ENCODE measurements at places on chromosomes 13 and 19. TPM values are rescaled to one million over a fixed set of nuclear protein-coding genes. Genes with fewer than 3 reads are reported as not detected.

- no peak for DNase-seq
Measured at GRCh38 chr13:55577847-55578210, 1562.9 kb upstream of the PRR20A start.

SYNGR4 gene
- total RNA-seq, result not detected

GRCh38 chr13:41971848-41972247 lies 10.9 kb upstream of the VWA8 start:
- DNase-seq, result no peak

DNA sequence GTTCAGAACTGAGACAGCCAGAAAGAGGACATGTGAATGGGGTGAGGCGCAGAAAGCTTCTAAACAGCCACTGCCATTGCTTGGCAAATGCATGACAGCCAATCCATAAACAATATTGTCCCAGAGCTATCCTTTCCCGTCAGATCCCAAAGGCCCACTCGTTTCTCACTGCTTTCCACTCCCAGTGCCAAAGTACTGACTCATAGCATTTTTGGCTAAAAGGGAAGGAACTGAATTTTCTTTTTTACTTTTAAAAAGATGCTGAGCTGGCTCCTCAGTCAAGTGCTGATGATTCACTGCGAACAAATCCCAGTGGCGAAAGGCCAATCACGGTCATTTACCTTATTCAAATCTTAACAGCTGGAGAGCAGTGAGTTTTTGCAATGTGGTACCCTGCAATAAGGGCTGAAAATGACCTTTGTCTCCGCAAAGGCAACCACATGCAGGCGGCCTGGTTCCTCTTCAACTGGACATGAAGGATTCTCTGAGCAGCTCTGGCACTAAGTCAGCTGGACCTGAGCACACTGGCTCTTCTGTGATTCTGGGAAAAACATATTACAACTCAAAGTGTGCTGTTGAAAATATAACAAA lies 151.7 kb downstream of the DCLK1 start:
- DNase-seq, result peak; percentile 90

- DNase-seq, result no peak
Measured at GRCh38 chr13:108728370-108728769, 99.0 kb downstream of the MYO16 start.

GRCh38 chr13:95457294-95457693 lies 95.2 kb upstream of the CLDN10 start:
- DNase-seq, result no peak

DNA sequence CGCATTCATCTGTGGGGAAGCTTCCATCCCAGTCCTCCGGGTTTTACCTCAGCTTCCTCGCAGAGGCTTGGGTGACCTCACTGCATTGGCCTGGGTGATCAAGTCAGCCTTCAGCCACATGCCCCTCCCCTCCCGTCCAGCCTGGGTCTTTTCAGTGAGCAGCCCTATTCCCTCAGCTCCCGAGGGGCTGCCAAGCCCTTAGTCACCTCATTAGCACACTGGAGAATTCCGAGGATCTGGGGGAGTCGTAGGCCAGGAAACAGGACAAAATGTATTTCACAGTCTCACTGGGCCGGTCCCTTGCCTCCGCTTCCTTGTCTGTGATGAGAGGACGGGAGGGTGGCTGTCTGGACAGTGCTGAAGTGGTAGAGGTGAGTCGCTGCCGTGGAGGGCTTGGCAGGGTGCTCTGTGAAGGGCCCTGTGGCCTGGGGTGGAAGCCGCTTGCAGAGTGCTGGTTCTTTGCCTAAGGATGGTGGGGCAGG lies 19.9 kb downstream of the KDM4B start:
- DNase-seq, result peak; percentile 84

DNA sequence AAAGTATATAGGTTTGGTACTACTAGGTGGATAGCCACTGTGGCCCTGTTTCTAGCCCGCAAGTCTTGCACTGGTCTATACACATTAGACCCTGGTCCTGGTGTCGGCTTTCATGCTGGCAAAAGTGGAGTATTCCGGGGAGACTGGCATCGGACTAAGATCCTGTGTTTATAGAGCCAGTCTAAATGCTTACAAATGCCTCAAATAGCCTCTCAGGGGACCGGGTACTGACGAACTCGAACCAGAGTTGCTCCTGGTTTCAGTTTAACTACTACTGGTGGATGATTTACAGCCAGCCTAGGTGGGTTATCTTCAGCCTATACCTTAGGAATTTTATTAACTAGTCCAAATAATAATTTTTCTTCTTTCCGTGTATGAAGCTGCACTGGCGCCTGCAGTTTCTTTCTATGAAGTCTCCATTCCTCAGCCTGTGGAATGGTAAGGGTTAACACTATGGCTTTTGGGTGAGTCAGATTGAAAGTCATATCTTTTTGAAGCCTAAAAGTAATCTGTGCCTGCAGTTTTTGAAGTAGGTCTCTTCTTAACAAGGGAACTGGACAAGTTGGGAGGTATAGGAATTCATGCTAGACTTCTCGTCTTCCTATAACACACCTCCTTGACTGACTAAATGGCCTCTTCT lies 51.3 kb downstream of the OR10H4 start:
- no peak for DNase-seq

ZNF610 gene
- 0.15 TPM for total RNA-seq

IL12RB1 gene
- not detected for total RNA-seq

GRCh38 chr19:39941151-39941550 lies 6.7 kb upstream of the FCGBP start:
- no peak for DNase-seq

ATP4B gene
- not detected for total RNA-seq

DNA sequence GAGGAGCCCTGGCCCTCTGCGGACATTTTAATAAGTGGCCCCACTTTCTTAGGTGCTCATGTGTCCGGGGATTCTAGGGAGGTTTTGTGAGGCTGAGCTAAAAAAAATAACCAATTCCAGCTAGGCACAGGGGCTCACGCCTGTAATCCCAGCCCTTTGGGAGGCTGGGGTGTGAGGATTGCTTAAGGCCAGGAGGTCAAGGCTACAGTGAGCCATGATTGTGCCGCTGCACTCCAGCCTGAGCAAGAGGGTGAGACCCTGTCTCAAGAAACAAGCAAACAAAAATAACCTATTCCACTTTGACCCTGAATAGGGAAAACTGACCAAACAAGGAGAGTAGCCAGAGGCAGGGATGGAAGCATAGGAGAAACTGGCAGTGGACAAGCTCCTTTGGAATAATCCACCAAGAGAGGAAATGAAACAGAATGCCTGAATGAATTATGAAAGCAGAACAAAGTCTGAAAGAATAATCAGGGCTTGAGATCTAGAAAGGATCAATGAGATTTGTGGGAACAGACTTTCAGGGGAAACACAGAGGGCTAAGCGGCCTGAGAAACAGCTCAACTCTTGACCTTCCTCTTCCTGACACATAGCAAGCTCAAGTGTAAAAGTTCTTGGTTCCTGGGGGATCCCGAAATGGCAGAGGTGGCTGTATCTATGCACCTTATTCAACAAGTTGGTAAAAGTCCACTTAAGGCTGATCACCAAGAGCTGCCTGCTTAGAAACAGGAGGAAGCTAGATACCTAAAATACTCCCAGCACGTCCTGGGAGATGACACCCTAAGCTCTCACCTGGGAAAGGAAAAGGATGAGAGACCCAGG lies 30.1 kb upstream of the FFAR2 start:
- no peak for DNase-seq

UHRF1 gene
- total RNA-seq, result 47.1 TPM

GRCh38 chr19:6066661-6067646 lies 43.3 kb downstream of the RFX2 start:
- DNase-seq, result no peak

- DNase-seq, result no peak
Measured at GRCh38 chr19:40524655-40525054, 52.0 kb upstream of the SHKBP1 start.

GRCh38 chr13:95697052-95697680 lies 20.2 kb downstream of the DNAJC3 start:
- no peak for DNase-seq

GRCh38 chr19:1979642-1980041 lies 35.9 kb downstream of the BTBD2 start:
- DNase-seq, result no peak

RASAL3 gene
- total RNA-seq, result 0.25 TPM

DNA sequence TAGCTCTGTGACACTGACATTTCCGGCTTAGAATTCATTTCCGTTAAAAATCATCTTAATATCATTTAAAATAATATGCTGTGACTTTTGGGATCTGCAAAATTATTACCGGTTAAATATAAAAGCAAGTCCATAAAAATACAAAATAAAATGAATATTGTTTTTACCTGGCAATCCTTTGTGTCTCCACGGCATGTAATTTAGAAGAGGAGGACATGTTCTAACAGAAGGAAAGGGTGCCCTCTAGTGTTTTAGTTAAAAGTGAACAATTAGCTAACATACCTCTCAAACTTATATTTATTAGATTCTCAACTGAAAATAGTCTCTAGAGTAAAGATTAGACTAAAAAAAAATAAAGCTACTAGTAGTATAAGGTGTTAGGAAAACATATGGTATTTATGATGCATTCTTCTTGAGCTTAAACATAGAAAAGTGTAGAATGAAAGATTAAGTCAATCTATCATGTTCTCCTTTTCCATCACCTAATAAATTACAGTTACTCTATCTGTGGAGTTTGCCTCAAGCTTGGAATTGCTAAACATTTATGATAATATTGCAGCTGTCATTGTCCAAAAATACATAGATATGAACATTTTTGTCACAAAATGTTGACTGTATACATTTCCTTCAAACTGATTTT lies 676.7 kb upstream of the SPRY2 start:
- DNase-seq, result no peak

DNA sequence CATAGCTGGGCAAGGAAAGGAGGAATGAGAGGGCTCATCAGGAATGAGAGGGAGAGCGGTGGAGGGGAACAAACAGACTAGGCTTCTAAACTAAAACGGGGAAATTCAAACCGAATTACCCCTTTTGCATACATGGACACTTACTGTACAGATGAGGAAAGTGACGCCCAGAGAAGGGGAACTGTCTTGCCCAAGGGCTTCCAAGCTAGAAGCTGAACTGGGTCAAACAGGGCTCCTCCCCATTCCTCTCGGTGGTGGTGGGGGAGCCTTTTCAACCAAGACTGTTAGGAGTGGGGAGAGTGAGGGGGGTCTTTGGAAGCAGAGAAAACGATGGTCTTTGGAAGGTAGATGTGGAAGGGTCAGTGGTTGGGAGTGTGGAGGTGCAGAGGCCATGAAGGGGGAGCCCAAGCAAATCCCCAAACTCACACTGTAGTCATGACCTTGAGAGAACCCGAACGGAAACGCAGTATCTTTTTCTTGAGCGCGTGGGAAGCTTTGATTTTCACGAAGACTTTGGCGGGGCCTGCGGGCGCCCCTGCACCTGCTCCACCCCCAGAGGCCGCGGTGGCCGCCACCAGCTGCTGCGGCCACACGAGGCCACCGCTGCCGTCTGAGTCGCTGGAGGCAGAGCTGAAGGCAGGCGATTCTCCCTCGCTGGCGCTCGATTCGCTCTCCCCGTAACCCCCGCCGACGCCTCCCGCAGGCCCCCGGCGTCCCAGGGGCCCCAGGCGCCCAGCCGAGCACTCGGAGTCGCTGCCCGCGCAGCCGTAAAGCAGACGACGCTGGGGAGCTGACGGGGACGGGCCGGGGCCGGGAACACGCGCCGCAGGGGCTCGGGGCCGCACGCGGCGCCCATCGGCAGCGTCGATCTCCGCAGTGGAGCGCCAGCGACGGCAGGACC lies 12.3 kb upstream of the GNG8 start:
- DNase-seq, result no peak

GRCh38 chr13:53012707-53013106 lies 15.9 kb upstream of the OLFM4 start:
- DNase-seq, result no peak

Data from MG63 (cell line).